ENCODE measurements at places on chromosomes 1 and 21.

- no peak for DNase-seq
These were observed 22.5 kb upstream of the KCNE1 start for GRCh38 chr21:34534522-34534921.

DNA sequence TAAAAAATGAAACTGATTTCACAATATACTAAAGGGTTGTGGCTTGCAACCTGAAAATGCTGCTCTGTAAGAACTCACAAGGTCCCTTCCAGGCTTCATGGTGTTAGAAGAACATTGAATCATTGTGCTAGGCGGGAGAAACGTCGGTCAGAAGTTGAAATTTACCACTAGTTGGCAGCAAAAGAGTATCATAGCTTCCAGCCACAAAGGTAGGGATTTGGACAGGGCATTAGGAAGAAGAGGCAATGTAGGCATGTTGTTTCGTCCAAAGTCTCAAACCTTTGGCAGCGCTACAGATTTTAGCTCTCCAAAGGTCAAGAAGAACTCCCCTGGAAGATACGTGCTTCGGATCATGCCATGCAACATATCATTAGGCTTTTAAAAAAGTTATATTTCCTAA lies 62.5 kb upstream of the ZP4 start:
- no peak for DNase-seq

DNA sequence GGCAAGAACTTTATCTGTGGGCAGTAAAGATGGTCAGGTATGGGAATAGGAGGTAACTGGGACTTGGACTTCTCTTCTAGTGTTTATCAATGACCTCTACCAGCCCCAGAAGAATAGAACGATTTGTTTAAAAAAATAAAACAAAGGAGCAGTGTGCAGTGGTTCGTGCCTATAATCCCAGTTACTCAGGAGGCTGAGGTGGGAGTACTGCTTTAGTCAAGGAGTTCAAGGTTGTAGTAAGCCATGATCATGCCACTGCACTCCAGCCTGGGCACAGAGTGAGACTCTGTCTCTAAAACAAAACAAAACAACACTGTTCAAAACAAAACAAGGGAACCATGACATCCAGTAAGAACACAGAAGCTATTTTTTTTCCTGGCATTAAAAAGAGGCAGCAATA lies 4.3 kb downstream of the RNF19B start:
- DNase-seq, result no peak

GRCh38 chr1:31434101-31434871 lies 21.3 kb downstream of the SERINC2 start:
- DNase-seq, result no peak

GRCh38 chr21:45074818-45075595 lies 627 bp downstream of the ADARB1 start:
- DNase-seq, result peak; percentile 45

DNA sequence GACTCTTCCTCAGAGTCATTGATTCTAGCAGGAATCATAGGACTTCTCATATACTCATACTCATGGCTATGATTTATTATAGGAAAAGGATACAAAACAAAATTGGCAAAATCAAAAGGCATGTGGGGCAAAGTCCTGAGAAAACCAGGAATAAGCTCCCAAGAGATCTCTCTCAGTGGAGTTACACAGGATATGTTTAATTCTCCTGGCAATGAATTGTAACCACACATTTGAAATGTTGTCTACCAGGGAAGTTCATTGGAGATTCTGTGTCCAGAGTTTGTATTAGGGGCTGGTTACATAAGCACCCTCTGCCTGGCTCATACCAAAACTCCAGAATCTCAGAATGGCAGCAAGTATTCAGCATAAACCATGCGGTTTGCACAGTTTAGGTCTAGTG lies 63.9 kb downstream of the ADAMTS1 start:
- DNase-seq, result no peak

GRCh38 chr1:238664139-238664538 lies 722.2 kb upstream of the CHRM3 start:
- DNase-seq, result no peak

- DNase-seq, result no peak
These were observed 19.5 kb upstream of the NCMAP start for GRCh38 chr1:24536391-24536840.

DNA sequence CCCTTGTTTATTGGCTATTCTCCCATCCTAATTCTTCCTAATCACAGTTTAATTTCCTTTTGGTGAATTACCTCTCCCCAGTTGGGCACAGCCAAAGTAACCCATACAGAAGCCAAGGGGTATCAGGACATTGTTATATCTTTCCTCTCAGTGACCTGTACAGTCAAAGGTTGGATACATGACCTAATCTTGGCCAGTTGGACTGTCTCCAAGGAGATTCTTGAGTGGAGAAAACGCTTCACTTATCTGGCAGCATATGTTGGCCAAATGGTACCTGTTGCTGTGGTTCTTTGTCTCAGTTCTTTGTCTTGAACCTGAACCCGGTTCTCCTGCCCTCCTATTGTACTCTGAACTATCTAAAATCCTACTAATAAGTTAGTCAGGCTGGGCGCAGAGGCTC lies 15.3 kb upstream of the TBCE start:
- DNase-seq, result no peak

DNA sequence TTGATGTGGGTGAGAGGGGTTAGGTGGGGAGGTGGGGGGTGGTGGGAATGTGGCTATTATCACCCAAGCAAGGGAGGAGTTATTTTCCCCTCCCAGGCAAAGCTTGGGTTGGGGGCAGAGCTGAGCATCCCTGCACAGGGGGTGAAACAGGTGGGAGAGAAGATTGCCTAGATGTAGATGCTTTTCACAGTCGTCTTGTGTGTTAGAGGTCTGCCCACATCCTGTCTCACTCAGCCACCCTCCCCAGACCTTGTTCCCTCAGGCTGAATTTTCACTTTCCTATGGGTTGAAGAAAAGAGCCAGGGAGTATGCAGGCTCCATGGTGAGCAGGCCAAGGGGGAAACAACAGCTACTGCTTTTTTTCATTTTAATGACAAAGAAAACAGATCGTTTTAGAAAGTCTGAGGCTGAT lies 223.5 kb downstream of the KIF26B start:
- no peak for DNase-seq

DNA sequence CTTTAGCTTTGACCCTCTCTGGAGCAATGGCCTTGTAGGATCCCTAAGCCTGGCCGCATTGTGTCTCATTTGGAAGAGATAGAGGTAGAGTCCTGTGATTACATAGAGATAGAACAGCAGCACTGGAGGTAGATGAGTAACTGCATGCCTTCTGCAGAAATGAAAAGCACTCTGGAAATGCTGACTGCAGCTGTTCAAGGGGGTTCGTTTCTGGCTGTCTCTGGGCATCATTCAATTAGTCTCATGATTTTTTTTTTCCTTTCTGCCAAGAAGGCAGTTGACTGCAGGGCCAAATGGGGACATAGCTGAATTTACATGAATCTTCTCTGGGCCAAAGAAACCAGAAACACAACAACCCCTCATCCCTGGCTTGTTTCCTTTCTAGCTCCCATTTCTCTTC lies 28.1 kb upstream of the SNX27 start:
- no peak for DNase-seq

- no peak for DNase-seq
These were observed 67.6 kb downstream of the RASAL2 start for GRCh38 chr1:178161516-178161915.

DNA sequence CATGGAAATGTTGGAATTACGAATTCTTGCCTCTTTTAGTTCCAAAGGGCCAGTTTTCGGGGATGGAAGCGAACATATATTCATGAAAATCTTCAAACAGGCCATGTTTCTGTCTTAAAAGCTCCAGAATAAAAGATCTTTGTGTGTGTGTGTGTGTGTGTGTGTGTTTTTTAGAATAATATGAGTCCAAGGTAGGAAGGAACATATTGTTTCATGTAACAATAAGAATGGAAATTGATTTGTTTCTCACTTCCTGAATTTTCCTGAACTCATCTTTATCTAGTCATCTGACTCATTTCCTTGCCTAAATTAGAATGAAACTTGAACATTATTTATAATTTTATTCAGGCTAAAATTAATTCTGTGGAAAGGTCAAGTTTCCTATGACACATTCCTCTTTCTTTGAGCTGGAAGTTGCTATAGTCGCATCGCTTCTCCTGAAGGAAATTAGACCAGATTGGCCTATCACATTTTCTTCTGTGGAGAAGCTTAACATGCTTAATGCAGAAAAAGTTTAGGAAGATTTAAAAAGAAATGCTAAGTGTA lies 805.1 kb upstream of the ADAMTS5 start:
- no peak for DNase-seq

DNA sequence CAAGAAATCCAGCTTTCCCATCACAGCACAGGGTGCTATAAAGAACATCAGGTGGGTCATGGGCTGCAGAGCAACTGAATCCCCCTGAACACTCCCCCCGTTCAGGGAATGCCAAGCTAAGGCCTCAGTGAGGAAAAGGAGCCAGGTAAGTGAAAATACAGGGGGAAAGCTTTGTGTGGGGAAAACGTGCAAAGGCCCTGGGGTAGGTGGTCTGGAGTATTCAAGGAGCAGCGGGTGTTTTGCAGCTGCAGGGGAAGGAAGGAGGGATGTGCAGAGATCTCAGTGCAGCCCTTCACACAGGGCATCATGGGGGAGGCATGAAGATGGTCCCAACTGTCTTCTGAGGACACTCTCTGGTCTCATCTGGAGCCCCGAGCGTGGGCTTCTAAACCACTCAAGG lies 119.2 kb downstream of the ETS2 start:
- no peak for DNase-seq

- DNase-seq, result no peak
These were observed 628.2 kb downstream of the PTPRU start for GRCh38 chr1:29864431-29865022.

DNA sequence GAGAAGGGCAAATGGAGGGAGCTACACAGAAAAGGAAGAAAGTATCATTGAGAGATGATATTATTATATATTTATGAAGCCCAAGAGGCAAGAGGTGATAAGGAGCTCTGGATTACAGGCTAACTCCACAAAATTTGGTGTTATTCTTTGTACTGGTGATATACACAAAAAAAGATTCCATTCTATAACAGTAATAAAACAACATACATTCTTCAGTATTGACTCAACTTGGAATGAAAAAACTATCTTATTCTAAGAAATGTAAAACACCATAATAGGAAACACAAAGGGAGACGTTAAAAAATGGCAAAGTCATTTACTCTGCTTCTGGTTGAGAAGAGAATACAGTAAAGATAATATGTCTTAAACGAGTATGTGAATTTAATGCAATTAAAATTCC lies 99.4 kb downstream of the TEX35 start:
- no peak for DNase-seq

DNA sequence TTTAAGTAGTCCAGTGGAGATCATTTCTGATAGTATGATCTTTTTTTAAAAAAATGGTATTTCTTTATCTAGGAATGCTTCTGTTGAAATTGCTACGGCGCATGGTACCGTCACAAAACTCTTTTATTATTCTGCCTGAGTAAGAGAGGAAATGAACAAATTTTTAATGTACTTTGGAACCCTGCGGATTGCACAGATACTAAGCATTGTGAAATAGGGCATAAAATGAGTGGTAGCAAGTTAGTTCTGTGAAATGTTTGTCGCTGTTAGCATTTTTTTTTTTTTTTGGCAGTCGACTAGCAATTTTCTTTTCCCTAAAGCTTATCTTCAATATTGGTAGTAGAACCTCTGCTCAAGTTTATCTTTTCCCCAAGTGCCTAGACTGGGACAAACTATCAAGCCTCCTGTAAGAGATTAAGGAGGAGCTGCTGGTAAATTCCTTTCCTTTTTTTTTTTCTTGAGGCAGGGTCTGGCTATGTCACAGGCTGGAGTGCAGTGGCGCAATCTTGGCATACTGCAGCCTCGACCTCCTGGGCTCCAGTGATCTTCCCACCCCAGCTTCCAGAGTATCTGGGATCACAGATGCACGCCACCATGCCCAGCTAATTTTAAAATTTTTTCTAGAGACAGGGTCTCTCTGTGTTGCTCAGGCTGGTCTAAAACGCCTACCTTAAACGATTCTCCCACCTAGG lies 2.2 kb downstream of the ITSN1 start:
- no peak for DNase-seq

- DNase-seq, result peak; percentile 51
These were observed 77.1 kb upstream of the SCCPDH start for GRCh38 chr1:246647113-246647512.

- peak; percentile 67 for DNase-seq
These were observed 5.2 kb upstream of the FCER1G start for GRCh38 chr1:161209790-161210409.

GRCh38 chr1:224163311-224163710 lies 19.7 kb upstream of the DEGS1 start:
- no peak for DNase-seq

DNA sequence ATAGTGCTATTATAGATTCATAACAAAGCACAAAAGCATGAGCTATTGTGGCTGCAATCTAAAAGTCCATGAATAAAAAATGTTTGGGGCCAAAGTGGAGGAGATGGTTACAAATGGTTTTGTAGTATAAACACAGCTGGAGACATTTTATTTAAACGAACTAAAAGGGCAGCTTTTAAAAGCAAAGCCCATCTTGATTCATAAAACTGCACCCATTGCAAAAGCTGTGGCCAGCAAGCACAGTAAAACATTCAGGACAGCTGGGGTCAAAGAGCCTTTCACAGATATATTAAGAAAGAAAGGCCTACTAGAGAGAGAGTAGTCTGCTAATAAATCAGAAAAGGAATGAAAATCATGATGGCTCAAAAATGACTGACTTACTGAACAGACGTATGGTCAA lies 520.8 kb downstream of the NUF2 start:
- DNase-seq, result no peak

- no peak for DNase-seq
These were observed 223.1 kb downstream of the RPS6KC1 start for GRCh38 chr1:213274140-213274539.

DNA sequence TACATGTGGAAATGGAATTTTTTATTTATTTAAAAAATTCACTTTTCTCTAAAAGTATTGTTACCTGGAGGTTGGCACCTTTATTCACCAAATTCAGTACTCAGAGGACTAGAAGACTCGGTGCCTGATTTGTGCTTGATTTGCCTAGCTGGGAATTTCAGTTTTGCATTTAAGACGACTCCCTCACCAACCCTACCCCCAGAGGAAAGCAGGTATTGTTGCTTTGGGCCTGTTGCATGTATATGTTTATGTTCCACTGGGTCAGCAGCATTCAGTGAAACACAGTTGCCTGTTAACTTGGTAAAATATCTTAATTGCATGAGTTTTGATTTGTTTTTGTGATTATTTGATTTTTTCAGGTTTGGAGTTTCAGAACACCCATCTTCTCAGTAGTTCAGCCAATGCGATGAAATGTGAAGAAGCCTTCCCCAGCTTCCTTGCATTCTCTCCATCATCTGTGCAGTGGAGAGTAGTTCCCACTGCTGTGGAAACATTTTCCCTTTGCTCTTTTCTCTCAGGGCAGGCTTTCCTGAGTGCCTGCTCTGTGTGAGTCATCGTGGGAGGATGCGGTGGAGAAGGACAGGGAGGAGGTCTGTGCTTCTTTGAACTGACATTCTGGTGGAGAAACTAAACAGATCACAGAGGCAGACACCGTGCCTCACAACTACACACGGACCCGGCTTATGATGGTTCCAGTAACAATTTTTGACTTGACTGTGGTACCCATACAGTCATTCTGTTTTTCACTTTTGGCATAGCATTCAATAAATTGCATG lies 6.4 kb downstream of the ADARB1 start:
- DNase-seq, result no peak

All from SK-N-DZ (cell line).